ENCODE measurements at places on chromosomes 3 and 15.

DNA sequence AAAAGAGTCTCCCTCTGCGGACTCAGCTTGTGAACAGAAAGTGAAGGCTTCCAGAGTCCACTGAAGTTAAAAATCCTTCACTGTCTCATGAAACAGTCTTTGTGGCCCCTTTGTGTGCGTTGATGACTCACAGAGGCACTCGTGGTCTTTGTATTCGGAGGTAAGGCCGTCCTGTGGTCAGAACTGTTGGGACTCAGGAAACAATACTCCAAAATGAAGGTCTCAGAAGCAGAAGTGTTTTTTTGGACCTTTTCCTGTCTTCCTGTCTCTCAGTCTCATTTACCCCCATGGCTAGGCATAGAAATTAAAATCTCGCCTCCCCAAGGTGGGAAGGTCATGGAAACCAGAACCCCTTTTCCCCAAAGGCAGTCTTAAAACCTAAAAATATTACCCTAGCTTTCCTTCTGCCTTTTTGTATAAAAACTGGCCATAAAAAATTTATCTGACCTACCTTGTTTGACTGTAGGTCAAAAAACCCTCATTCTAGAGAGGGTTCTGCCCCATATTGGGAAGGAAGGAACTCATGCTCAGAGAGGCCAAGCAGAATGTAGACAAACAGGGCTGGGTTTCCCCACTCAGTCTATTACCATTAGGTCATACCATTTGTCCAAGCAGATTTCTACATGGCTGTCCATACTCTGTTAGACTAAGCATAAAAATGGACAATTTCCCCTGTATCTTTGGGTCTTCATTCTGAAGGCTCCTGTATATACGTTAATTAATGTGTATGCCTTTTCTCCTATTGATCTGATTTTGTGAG is 19.1 kb upstream of the EPB42 start:
- no peak for DNase-seq

DNA sequence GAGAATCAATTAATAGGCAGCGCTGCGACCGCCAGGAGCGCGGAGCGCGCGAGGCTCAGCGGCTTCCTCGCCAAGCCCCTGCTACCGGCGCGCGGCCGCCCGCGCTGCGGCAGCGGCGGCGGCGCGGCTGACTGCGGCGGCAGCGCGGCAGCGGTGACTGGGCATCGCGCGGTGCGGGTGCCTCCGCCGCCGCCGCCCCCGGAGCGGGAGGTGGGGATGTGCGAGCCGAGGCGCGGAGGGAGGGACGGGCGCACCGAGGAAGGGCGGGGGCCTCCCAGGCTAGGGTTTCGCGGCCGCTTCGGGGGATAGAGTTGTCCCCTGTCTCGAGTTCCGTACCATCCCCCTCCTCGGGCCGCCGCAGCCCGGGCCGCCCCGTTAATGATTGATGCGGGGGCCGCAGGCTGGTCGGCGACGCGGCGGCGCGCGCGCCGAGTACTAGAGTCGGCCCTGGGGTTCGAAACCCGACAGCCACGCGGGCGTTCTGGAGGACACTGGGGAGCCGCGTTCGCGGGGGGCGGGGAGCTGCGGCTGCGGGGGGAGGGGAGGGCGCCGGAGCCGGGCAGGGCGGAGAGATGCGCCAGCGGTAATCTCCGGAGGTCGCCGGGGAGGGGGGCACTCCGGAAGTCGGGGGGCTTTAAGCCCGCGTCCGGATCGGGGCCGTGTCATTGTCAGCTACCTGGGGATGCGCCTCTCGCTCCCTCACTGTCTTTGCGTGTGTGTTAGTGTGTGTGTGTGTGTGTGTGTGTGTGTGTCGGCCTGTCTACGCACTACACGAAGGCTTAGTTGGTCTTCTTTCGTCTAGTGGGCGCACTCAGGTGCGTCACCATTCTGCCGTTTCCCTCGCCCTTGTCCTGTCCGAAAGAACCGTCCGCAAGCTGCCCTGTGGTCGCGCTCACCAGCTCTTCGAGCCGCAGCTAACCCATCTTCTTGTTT is at the start of gene PAQR9:
Gene PAQR9, minus strand, starts transcription at position 159 of the 933 bp plus-strand sequence. CDS start 338 bp downstream, outside the sequence.
- DNase-seq = peak; percentile 36

DNA sequence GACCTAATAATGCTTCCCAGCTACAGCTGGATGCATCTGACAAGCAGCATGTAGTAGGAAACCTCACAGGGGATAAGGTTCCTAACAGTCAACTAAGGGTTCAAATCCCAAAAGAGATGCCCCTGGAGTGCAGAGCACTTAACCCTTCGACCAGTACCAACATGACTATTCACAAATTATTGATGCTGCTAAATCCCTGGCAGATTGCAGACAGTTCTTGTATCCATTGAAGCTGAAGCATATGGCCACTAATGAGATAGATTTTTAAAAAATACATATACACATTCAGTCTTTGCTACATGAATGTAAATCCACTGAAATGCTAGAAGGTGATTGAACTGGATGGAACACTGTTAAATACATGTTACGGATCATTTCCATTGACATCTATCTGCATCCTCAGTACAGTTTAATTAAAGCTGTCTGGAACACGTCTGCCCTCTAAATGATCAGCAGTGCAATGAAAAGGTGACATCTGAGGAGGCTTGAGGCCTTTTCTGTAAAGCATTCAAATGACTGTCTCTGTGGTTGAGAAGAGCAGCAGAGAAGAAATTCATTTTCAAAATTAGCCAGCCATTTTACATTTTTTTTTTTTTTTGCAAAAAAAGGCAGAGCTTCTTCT is 19.5 kb upstream of the NANOGP8 start:
- no peak for DNase-seq

GRCh38 chr3:2774481-2775249 is 335.5 kb downstream of the IL5RA start:
- peak; percentile 47 for DNase-seq

DNA sequence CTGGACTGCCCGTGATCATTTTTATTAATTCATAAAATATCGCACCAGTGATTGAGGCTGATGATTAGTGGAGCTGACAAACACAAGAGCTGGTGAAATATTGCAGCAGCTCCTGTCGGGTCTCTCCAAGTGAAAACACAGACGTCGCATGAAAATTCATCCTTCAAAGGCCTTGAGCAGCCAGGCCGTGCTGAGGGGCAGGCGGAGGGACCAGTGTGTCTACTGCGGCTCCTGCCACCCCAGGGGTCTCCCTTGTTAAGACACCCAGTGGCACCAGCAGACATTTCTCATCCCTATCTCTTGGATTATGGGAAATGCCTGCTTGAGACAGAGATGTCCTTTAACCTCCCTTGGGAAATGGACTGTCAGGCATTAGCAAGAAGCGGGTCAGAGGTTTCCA is 289.4 kb upstream of the TLE3 start:
- DNase-seq = no peak

DNA sequence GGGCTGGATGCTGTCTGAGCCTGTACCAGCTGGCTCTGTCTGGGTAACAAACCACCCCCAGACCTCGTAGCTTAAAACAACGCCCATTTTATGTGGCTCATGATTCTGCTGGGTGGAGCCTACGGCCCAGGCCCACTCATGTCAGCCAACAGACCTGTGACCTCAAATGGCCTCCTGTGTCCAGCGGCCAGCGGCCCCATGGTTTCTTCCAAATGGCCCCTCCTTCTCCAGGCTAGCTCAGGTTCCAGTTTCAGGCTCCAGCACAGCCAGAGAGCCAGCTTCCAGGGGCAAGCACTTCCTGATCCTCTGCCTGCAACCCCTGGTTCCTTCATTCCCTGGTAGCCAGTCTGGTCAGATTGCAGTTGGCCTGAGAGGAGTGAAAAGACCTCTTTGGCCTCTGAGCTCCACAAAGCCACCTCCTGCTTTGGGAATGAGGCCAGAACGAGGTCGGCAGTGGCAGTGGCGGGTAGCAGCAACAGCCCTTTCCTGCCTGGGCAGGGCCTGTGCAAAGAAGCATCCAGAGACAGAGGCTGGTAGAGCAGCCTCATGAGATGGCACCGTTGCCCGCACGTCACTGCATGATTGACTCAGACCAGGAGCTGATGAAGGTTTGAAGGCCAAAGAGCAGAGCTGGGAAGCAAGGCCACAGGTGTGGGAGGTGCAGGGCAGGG is 21.0 kb upstream of the PLXNA1 start:
- DNase-seq = peak; percentile 7

Data from tongue (tissue), 3 donors.